ENCODE measurements at places on chromosomes 12 and 14.

DNA sequence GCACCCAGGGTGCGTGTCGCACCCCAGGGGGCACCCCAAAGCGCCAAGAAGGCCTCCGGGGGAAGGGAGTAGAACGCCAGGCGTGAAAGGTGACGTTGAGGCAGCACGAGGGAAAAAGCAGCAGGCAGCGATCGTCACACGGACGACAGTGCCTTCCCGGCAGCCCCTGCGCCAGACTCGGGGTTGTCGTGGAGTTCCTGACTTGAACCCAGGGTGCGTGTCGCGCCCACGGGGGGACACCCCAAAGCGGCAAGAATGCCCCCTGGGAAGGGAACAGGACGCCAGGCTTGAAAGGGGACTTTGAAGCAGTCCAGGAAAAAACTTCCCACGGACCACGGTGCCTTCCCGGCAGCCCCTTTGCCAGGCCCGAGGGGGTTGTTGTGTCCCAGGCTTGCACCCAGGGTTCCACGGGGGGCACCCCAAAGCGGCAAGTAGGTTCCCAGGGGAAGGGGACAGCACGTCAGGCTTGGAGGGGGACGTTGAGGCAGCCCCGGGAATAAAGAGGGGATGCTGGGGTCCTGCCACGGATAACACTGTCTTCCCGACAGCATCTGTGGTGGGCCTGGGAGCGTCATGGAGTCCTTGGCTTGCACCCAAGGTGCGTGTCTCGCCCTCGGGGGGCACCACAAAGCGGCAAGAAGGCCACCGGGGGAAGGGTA, 159.2 kb upstream of the ALG10B start:
- no peak for DNase-seq

DNA sequence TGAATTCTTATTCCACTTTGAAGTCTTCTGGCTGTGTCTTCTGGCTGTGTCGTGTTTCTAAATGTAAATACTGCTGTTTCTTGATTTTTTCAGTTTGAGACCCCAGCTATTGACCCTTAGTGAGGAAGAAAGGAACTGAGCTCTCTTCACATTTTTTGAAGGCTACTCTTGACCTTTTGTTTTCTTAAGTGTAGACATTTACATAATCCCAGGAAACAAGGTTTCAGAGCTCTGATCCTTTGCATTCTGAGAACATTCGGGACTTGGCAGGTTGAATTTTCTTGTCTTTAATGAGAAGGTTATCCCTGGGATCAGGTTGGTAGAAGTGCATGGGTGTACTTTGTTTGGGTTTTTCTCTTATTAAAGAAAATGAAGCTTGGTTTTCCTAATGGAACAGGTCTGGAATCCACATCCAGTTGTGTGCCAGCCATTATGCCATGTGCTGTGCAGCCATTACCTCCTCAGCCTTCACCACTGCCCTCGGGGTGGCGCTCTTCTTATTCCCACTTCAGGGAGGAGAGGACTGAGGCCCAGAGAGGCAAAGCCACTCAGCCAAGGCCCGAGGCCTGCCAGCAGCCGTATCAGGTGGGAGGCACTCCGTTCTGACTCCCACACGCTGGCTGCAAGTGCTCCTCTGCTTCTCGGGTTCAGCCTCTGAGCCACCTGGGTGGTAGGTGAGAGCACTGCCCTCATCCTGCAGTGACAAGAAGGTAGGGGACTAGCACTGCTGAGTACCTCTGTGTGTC, 120.9 kb downstream of the BEGAIN start:
- no peak for DNase-seq

DNA sequence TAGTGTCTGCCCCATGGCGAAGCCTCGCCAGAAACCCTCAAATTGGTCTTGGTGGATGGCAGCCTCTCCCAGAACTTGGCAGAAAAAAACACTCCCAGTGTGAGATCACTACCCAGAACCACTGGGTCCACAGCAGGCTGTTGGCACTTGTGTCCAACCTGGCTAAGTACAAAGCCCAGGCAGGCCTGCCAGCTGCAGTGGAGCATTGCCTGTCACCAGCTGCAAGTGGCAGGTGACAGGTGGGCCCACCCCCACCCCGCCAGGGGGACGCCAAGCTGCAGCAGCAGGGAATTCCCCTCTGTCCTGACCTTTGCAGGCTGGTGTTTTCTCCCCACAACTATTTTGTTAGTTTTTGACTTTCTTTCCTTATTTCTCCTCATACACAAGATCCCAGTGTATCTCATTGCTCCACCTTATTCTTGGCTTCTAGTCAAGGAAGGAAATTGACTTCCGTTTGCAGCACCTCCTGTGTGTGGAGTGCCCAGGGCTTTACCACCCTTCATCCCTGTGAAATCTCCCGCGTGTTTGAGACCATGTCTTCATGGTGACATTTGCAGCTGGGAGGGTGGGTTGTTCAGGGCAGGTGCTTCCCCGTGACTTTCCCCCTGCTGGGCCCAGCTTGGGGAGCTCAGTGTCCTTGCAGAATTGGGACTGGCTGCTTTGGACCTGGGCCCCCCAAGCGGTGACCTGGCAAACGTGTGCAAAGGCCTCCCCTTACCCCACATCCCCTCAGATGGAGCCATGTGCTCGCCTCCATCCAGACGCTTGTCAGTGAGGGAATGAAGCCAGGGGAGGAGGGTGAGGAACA, 73.8 kb upstream of the RIN3 start:
- no peak for DNase-seq

DNA sequence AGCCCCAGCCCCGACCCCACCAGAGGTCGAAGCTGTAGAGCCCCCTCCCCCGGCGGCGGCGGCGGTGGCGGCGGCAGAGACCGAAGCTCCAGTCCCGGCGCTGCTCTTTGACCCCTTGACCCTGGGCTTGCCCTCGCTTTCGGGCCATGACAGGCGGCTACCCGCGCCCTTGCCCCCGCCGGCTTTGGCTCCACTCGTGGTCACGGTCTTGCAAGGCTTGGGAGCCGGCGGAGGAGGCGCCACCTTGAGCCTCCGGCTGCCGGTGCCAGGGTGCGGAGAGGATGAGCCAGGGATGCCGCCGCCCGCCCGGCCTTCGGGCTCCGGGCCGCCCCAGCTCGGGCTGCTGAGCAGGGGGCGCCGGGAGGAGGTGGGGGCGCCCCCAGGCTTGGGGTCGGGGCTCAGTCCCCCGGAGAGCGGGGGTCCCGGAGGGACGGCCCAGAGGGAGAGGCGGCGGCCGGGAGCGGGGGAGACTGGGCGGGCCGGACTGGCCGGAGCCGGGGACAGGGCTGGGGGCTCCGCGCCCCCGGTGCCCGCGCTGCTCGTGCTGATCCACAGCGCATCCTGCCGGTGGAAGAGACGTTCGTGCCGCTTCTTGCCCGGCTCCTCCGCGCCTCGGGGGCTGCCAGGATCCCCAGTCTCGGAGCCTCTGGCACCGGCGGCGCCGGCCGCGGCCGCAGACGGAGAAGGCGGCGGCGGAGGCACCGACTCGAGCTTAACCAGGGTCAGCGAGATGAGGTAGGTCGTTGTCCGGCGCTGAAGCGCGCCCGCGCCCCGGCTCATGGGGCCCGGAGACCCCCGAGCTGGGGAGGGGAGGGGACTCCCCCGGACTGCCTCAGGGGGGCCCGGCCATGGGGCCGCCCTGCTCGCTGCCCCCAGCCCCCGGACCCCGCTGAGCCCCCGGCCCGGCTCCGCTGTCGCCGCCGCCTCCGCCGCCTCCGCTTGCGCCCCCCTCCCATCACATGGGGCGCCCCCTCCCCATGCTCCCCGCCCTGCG, 778 bp downstream of the AGAP2 start:
- DNase-seq, result no peak
